ENCODE measurements at places on chromosomes 7 and 10. TPM values are rescaled to one million over a fixed set of nuclear protein-coding genes. Genes with fewer than 3 reads are reported as not detected.

- H3K4me3 ChIP-seq: peak overlapping the region; percentile 18
- H3K4me1 ChIP-seq: peaks cover 34% of the 10 kb centered on the region
- DNase-seq: peak; percentile 37
Measured at GRCh38 chr10:72563327-72563932, 62.4 kb downstream of the MICU1 start.

GRCh38 chr7:117248829-117249228 is 74.0 kb downstream of the WNT2 start:
- no peaks in the 10 kb centered on the region for H3K36me3 ChIP-seq
- no peak overlapping the region for H3K4me3 ChIP-seq
- H3K27ac ChIP-seq: no peak overlapping the region
- DNase-seq: no peak

DNA sequence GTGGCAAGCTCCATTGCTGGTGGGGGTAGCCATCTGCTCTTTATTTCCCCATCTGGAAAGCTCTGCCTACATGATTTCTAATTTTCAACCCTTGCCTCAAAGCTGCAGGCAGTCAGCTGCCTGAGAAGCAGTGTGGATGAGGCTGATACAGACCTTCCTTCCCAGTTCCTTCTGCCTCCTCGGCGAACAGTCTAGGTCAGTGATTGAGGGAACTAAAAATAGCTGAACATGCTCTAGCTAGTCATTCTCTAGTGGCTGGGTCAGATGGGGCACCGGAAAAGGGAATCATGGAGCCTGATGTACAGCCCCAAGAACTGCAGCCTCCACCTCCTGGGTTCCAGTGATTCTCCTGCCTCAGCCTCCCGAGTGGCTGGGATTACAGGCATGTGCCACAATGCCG is 48.7 kb downstream of the NAMPT start:
- H3K4me1 ChIP-seq: no peaks in the 10 kb centered on the region
- H3K4me3 ChIP-seq: no peak overlapping the region
- no peak for DNase-seq
- H3K36me3 ChIP-seq: no peaks in the 10 kb centered on the region

DNA sequence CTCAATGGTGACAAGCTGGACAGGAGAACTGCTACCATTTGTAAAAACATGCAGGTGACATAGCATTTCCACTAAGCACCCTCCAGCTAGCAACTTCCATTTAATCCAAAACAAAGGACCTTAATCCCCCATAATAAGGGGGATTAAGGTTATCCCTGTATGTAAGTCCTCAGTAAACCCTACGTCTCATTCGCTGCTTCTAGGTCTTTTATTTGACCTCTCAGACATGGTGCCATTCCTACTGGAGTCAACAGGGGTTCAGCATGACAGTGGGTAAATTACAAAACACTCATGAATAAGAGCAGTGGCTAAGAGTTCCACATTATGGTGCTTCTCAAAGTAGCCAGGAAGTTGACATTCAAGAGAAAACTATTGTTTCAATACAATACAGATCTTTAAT is 121.8 kb upstream of the CAV2 start:
- peaks cover 9% of the 10 kb centered on the region for H3K27me3 ChIP-seq
- H3K36me3 ChIP-seq: no peaks in the 10 kb centered on the region
- no peak overlapping the region for H3K27ac ChIP-seq
- DNase-seq: no peak
- H3K4me1 ChIP-seq: no peaks in the 10 kb centered on the region

GRCh38 chr10:73478636-73479035 is 17.2 kb downstream of the PPP3CB start:
- no peak for DNase-seq
- peak overlapping the region; percentile 77 for H3K27ac ChIP-seq
- H3K27me3 ChIP-seq: no peaks in the 10 kb centered on the region
- no peak overlapping the region for H3K4me3 ChIP-seq
- peaks cover 29% of the 10 kb centered on the region for H3K4me1 ChIP-seq
- H3K36me3 ChIP-seq: peaks cover 28% of the 10 kb centered on the region

- H3K4me3 ChIP-seq: peak within 1 kb of the TSS; percentile 97
- peaks cover 61% of the 10 kb centered on the region for H3K4me1 ChIP-seq
- peak; percentile 68 for DNase-seq
- H3K36me3 ChIP-seq: peaks cover 31% of the 10 kb centered on the region
Measured at GRCh38 chr7:150450491-150451001, at the start of gene GIMAP8. TSS of gene GIMAP8 (plus strand) at chr7:150450630. CDS start at chr7:150466699, 16,069 bp downstream.

GRCh38 chr7:79980376-79980775 is 154.3 kb upstream of the GNAI1 start:
- no peaks in the 10 kb centered on the region for H3K27me3 ChIP-seq
- H3K36me3 ChIP-seq: no peaks in the 10 kb centered on the region
- no peak overlapping the region for H3K27ac ChIP-seq
- no peak for DNase-seq
- no peak overlapping the region for H3K4me3 ChIP-seq
- H3K4me1 ChIP-seq: no peaks in the 10 kb centered on the region

- no peak overlapping the region for H3K27ac ChIP-seq
- no peaks in the 10 kb centered on the region for H3K27me3 ChIP-seq
- H3K4me3 ChIP-seq: no peak overlapping the region
- DNase-seq: no peak
- no peaks in the 10 kb centered on the region for H3K4me1 ChIP-seq
- H3K36me3 ChIP-seq: peaks cover 4% of the 10 kb centered on the region
Measured at GRCh38 chr7:135321556-135321955, 87.9 kb downstream of the STRA8 start.

DNA sequence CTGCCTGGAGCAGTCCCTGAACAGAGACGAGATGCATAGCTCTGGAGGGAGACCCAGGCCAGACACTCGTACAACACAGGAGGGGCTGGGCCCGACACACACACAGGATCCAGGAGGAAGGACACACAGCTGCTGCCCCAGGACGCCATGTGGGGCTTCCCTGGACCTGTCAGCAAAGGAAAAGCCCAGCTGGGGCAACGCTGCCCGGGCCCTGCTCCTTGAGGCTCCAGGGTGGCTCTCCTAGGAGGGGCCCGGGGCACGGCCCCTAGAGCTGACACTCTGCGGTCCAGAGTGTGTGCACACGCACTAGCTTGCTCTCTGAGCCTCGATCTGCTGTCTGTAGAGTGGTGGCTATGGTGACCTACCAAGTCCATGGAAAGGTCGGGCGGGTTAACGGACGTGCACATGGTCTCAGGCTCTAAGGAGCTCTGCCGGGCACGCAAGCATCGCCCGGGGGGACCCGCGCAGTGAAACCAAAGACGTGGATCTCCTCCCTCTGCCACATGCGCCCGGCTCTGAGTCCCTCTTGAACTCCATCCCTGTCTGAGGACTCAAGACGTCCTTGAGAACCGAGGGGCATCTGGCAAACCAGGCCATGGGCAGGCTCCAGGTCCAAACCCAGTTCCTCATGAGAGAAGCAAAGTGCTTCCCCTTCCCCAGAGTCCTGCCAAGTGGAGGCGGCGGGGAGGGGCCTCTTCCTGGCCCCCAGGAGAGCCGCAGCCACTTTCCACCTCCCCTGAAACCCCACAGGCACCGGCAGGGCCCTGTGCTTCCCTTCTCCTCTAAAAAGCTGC is 279.0 kb downstream of the ELFN1 start:
- no peak overlapping the region for H3K4me3 ChIP-seq
- no peak for DNase-seq
- no peak overlapping the region for H3K27ac ChIP-seq
- H3K36me3 ChIP-seq: no peaks in the 10 kb centered on the region

GRCh38 chr10:558364-558763 is 131.1 kb downstream of the DIP2C start:
- no peak overlapping the region for H3K4me3 ChIP-seq
- peaks cover 13% of the 10 kb centered on the region for H3K4me1 ChIP-seq
- H3K36me3 ChIP-seq: no peaks in the 10 kb centered on the region

GRCh38 chr10:48364659-48365405 is 58.4 kb downstream of the MAPK8 start:
- no peaks in the 10 kb centered on the region for H3K27me3 ChIP-seq
- H3K36me3 ChIP-seq: no peaks in the 10 kb centered on the region
- DNase-seq: no peak
- H3K4me3 ChIP-seq: no peak overlapping the region
- H3K27ac ChIP-seq: no peak overlapping the region

GRCh38 chr7:138460176-138460648 is at the start of gene TRIM24:
TSS of gene TRIM24 (plus strand) at chr7:138460259. CDS start at chr7:138460549, 290 bp downstream.
- peak within 1 kb of the TSS; percentile 82 for H3K27ac ChIP-seq
- peak within 1 kb of the TSS; percentile 90 for H3K4me3 ChIP-seq
- no peaks in the 10 kb centered on the region for H3K27me3 ChIP-seq
- H3K36me3 ChIP-seq: peaks cover 4% of the 10 kb centered on the region
- no peak for DNase-seq
- H3K4me1 ChIP-seq: peaks cover 29% of the 10 kb centered on the region

GRCh38 chr10:42988517-42989395 is 88.1 kb upstream of the RET start:
- H3K4me1 ChIP-seq: peaks cover 3% of the 10 kb centered on the region
- DNase-seq: peak; percentile 29
- H3K27me3 ChIP-seq: no peaks in the 10 kb centered on the region
- H3K36me3 ChIP-seq: no peaks in the 10 kb centered on the region

GRCh38 chr10:62613424-62613823 is 191.1 kb upstream of the ADO start:
- no peaks in the 10 kb centered on the region for H3K36me3 ChIP-seq
- no peak for DNase-seq
- peaks cover 41% of the 10 kb centered on the region for H3K4me1 ChIP-seq
- H3K4me3 ChIP-seq: no peak overlapping the region

GRCh38 chr7:106460792-106461254 is 176.0 kb upstream of the NAMPT start:
- H3K4me3 ChIP-seq: no peak overlapping the region
- DNase-seq: no peak
- no peaks in the 10 kb centered on the region for H3K27me3 ChIP-seq
- H3K4me1 ChIP-seq: peaks cover 25% of the 10 kb centered on the region

DNA sequence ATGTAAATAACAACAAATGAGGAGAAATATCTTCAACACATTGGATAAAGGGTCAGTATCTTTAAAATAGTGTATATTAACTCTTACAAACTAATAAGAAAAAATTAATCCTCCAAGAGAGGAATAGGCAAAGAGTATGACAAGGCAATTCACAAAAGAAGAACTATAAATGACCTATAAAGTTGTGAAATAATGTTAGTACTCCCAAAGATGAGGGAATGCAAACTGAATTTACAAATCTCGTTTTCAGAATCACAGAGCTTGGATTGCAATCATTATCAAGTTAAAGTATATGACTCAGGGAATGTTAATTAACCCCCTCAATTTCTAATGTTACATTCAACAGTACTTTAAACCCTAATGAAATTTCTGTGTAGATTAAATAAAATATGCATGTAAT is 87.3 kb upstream of the TARP start:
- H3K4me3 ChIP-seq: peak overlapping the region; percentile 88
- H3K27me3 ChIP-seq: no peaks in the 10 kb centered on the region
- peaks cover 48% of the 10 kb centered on the region for H3K4me1 ChIP-seq
- peaks cover 4% of the 10 kb centered on the region for H3K36me3 ChIP-seq

DNA sequence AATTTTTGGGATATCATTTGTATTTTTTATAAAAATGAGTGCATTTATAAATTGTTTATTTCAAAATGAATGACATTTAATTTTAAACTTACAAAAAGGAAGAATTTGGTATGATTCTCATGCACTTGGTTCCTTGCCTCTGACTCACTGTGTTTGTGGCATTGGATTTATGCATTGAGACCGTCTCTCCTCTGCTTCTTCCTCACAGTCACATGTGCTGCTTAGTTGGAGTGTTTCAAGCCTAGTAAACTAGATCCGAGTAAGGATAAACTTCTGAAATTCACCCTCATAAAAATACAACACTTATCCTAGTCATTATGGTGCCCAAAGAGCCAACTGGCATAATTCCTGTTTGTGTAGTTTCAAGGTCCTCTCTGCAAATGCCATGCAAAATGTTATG is 19.1 kb upstream of the FZD8 start:
- H3K27me3 ChIP-seq: peaks cover 13% of the 10 kb centered on the region
- no peak overlapping the region for H3K4me3 ChIP-seq
- no peaks in the 10 kb centered on the region for H3K36me3 ChIP-seq
- DNase-seq: no peak
- H3K27ac ChIP-seq: no peak overlapping the region
- no peaks in the 10 kb centered on the region for H3K4me1 ChIP-seq

GRCh38 chr10:94489976-94490788 is 55.4 kb upstream of the HELLS start:
- H3K27me3 ChIP-seq: peaks cover 5% of the 10 kb centered on the region
- no peak overlapping the region for H3K4me3 ChIP-seq
- H3K4me1 ChIP-seq: no peaks in the 10 kb centered on the region
- no peaks in the 10 kb centered on the region for H3K36me3 ChIP-seq
- DNase-seq: no peak

- no peak overlapping the region for H3K4me3 ChIP-seq
- DNase-seq: no peak
- H3K4me1 ChIP-seq: peaks cover 10% of the 10 kb centered on the region
- H3K36me3 ChIP-seq: no peaks in the 10 kb centered on the region
- peaks cover 2% of the 10 kb centered on the region for H3K27me3 ChIP-seq
- no peak overlapping the region for H3K27ac ChIP-seq
Measured at GRCh38 chr10:22986771-22987542, 59.1 kb downstream of the ARMC3 start.

DNA sequence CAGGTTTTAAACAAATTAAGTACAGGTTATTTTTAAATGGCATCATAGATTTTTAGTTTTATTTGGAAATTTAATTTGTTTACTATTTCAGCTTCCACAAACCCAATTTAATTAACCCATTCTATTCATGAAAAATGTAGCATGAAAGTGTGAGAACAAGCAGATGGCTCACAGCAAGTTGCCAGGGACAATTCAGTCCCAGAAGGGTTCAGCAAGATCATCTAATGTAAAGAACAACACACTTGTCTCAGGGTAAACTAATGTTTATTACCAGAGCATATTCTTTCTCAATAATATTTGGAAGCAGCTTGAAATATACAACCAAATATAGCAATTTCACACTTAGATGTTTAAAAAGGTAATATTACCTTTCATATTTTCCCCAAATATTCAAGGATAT is 166.9 kb upstream of the SLC13A1 start:
- H3K4me1 ChIP-seq: no peaks in the 10 kb centered on the region
- DNase-seq: no peak
- H3K36me3 ChIP-seq: no peaks in the 10 kb centered on the region
- H3K4me3 ChIP-seq: no peak overlapping the region
- H3K27ac ChIP-seq: no peak overlapping the region

Gene WNT8B
- 0.36 TPM for total RNA-seq

Gene ENKUR
- total RNA-seq: not detected

Gene RPEL1
- 0.10 TPM for total RNA-seq

Gene C10orf105
- total RNA-seq: 0.63 TPM

Gene PRKCQ
- total RNA-seq: 45.2 TPM

Gene SGMS1
- 6.8 TPM for total RNA-seq

Gene SPDYE11
- total RNA-seq: not detected

Gene PHKG1
- 2.4 TPM for total RNA-seq

Gene NEUROG3
- not detected for total RNA-seq

Gene ACBD7
- total RNA-seq: 1.7 TPM

Gene ADARB2
- total RNA-seq: 2.2 TPM

Gene CCDC136
- 8.8 TPM for total RNA-seq

Gene LOXL4
- not detected for total RNA-seq

Gene TMEM196
- not detected for total RNA-seq
